Ureter (tissue), 1 donor: ENCODE measurements at places on chromosomes 3 and 15. TPM values are rescaled to one million over a fixed set of nuclear protein-coding genes. Genes with fewer than 3 reads are reported as not detected.

- no peak for DNase-seq
Observed at GRCh38 chr3:37542331-37542730, 319.3 kb upstream of the CTDSPL start.

- DNase-seq: no peak
Observed at GRCh38 chr15:48459571-48460442, 128.6 kb downstream of the DUT start.

- DNase-seq: no peak
Observed at GRCh38 chr3:120597445-120598049, 1.4 kb downstream of the NDUFB4 start.

The PPP1R14D gene
- not detected for total RNA-seq

The ARRDC4 gene
- 13.6 TPM for total RNA-seq

The CKMT1A gene
- total RNA-seq: 32.8 TPM

- no peak for DNase-seq
Observed at GRCh38 chr3:71600646-71601288, 17.2 kb upstream of the FOXP1 start.

GRCh38 chr15:96882121-96882772 lies 551.7 kb downstream of the NR2F2 start:
- no peak for DNase-seq
